T-helper 2 cell (primary cell): ENCODE measurements at places on chromosomes 7 and 10.
A peak's percentile ranks its signal among the peaks of the same experiment; 100 is the strongest.

- DNase-seq, result peak; percentile 27
Measured at GRCh38 chr7:98418636-98419315, 17.9 kb upstream of the BAIAP2L1 start.

DNA sequence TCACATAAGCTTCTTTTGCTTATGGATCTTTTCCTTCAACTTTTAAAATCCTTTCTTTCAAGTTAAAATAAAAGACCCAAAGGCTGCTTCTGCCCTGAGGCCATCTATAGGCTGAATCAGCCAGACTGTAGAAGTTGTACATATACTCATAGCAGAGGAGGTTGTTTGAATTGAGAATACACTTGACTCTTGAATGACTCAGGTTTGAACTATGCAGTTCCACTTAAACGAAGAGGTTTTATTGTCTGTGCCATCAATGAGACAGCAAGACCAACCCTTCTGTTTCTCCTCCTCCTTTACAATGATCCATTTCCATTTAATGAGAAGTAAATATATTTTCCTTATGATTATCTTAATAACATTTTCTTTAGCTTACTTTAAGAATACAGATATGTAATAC lies 5.8 kb downstream of the ZNF365 start:
- no peak for DNase-seq

- DNase-seq, result no peak
Measured at GRCh38 chr10:124703778-124704427, 40.3 kb downstream of the FAM53B start.

DNA sequence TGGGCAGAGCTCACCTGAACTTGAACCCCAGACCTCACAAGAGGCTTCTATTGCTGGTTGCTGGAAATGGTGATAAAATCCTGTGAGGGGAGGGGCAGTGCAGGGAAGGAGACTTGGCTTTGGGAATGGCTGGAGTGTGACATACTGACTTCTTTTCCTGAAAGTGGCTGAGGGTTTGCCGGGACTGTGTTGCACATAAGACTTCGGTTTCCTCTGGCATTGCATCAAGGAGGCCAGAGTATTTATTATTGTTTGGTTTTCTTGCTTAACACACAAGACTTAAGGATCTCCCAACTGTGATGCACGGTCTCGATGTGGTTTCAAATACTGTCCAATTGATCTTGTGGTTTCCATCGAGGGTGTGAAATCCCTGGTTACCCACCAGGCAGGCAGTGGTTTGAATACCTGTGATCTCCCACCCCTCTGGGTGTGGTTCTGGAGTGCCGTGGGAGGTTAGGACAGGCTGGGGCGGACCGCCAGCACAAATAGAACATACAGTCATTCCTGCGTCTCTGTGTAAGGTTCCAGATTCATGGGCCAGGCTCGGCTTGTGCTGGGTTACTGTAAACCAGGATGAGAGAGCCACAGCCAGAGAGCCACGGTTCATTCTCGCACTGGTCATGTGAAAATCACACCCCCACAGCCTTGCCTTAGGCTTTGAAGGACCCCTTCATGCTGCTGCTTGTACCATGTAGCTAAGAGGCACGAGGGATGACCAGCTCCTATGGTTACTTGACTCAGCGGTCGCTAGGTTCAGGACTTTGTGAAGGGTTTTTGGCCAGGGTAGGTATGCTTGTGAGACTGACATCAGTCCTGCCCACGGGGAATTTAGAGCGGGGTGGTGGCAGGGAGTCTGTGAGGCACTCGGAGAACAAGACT lies 39.2 kb downstream of the WBP1L start:
- DNase-seq, result no peak
